ENCODE measurements at places on chromosomes 1 and 21.

DNA sequence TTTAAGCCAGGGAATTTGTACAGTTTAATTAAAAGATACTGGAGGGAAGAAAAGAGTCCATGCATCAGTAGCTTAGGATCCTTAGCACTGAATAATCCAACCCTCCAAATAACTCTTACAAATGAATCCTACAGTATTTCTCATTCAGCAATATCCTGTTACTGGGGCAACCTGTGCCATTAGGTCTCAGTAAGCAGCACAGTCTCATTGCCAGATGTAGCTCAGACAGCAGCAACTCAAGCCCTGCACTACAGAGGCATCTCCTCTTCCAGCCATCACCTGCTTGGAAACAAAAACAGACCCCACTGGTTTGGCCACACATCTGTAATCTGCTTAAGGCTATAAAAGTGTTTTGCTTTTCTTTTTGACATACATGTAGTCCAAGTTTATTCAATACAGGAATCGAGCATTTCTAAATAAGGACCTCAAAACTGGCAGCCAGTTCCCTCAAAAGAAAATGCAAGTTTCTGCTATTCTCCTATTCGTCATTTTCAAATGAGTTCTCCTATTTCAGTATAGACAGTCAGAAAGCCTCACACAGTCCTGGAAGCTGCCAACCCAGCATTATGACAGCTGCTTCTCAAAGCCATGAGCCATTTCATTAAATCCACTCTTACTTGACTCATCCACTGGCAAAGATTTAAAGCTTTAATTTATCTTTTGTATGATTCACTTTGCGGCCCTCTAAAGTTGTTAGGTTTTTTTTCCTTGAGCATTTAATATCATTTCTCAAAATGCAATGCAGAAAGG, 129.0 kb downstream of the APP start:
- no peaks in the 10 kb centered on the region for H3K27me3 ChIP-seq
- no peak for DNase-seq
- no peak overlapping the region for H3K27ac ChIP-seq
- no peaks in the 10 kb centered on the region for H3K4me1 ChIP-seq
- no peaks in the 10 kb centered on the region for H3K36me3 ChIP-seq

DNA sequence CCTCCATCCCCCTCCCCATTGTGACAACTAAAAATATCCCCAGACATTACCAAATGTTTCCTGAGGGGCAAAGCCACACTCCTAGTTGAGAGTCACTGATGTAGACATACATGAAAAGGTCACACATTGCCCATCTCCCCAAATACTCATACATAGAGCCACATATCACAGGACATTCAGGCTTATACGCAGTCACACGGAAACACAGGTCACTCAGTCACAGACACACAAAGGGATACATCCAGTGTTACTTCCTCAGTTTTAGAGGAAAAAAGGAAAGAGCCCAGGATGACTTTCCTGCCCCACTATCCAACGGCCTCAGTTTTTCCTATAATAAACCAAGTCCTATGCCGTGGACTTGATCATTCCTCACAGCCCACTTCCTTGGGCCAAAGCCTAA, 1.9 kb downstream of the SLC39A1 start:
- peak overlapping the region; percentile 75 for H3K4me3 ChIP-seq
- H3K36me3 ChIP-seq = peaks cover 10% of the 10 kb centered on the region
- H3K27me3 ChIP-seq = no peaks in the 10 kb centered on the region
- H3K27ac ChIP-seq = peak overlapping the region; percentile 96
- peaks cover 24% of the 10 kb centered on the region for H3K4me1 ChIP-seq

DNA sequence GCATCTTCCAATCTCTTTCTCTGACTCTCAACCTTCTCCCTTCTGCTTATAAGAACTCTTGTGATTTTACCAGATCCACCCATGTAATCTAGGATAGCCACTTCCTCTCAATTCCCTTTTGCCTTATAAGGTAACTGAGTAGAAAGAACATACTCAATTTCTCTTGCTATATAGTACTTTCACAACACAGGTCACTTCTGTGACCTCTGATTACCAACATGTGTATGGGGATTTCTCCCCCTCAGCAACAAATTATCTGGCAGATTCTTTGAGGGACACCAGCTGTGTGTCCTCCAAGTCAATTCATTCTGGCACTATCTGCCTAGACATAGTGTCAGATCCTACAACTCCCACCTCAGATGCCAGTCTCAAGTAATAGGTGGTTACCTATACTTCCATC, 62.5 kb downstream of the IL23R start:
- no peaks in the 10 kb centered on the region for H3K27me3 ChIP-seq
- no peak for DNase-seq
- no peaks in the 10 kb centered on the region for H3K36me3 ChIP-seq
- no peaks in the 10 kb centered on the region for H3K4me1 ChIP-seq
- H3K27ac ChIP-seq = no peak overlapping the region
- H3K4me3 ChIP-seq = no peak overlapping the region

- H3K27ac ChIP-seq = no peak overlapping the region
- no peaks in the 10 kb centered on the region for H3K4me1 ChIP-seq
- no peaks in the 10 kb centered on the region for H3K27me3 ChIP-seq
- H3K4me3 ChIP-seq = no peak overlapping the region
- H3K36me3 ChIP-seq = no peaks in the 10 kb centered on the region
These were observed 5.5 kb downstream of the LEMD1 start for GRCh38 chr1:205416322-205416721.

DNA sequence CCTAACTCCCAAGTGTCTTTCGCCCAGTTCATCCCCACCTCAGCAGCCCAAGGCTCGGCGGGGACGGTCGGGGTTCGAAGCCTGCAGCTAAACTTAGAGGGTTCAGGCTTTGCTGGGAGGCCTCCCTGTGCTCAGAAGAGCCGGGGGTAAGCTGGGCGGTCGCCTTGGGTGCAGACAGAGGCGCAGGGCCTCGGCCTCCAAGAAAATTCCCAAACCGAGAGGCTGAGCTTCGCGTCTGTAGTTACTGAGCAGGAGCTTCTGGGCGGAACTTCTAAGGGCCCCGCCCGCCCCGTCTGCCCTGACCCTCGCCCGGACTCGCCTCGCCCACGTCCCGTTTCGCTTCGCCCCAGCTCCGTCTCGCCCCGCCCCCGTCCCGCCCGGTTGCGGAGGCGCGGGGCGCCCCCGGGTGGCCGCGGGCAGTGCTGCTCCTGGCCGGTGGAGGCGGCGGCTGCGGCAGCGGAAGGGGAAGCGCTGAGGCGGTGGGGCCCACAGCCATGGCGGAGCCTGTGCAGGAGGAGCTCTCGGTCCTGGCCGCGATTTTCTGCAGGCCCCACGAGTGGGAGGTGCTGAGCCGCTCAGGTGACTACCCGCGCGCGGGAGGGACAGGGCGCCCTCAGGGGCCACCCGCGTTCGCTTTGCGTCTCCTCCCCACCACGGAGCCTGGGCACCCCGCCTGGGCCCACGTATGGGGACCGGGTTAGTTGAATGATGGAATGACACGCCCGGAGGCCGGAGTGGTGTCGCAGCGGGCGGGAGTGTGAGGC, at the start of gene RWDD3:
Gene RWDD3, plus strand, starts transcription at position 474 of the 764 bp plus-strand sequence. Its CDS starts 21 bp downstream, at position 495.
- no peaks in the 10 kb centered on the region for H3K4me1 ChIP-seq
- H3K27ac ChIP-seq = peak within 1 kb of the TSS; percentile 86
- no peaks in the 10 kb centered on the region for H3K27me3 ChIP-seq

DNA sequence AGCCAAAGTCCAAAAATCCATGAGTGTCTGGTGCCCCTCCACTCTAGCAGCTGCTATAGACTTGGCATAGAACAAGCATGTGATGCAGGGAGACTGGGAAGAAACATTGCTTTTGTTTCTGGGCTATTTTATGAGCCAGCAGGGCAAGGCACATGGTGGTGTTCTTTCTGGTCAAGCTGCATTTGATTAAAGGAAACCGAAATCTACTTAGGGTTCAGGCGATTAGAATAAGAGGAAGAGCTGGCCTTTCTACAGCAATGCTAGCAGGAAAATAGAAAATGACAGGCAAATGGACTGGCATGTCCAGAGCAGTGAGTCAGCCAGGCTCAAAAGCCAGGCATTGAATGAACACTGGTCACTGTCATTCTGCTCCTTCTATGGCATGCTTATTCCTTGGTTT, 28.5 kb upstream of the ARHGAP29 start:
- no peaks in the 10 kb centered on the region for H3K27me3 ChIP-seq
- no peaks in the 10 kb centered on the region for H3K36me3 ChIP-seq
- no peak for DNase-seq
- H3K4me3 ChIP-seq = no peak overlapping the region
- H3K27ac ChIP-seq = no peak overlapping the region

GRCh38 chr21:18409579-18409978, 6.0 kb upstream of the TMPRSS15 start:
- no peaks in the 10 kb centered on the region for H3K36me3 ChIP-seq
- H3K27ac ChIP-seq = no peak overlapping the region
- H3K4me3 ChIP-seq = no peak overlapping the region
- H3K4me1 ChIP-seq = no peaks in the 10 kb centered on the region
- no peak for DNase-seq

GRCh38 chr1:239952348-239953308, 139.1 kb upstream of the FMN2 start:
- no peak overlapping the region for H3K4me3 ChIP-seq
- no peaks in the 10 kb centered on the region for H3K4me1 ChIP-seq
- H3K27ac ChIP-seq = no peak overlapping the region
- DNase-seq = no peak
- H3K27me3 ChIP-seq = no peaks in the 10 kb centered on the region

DNA sequence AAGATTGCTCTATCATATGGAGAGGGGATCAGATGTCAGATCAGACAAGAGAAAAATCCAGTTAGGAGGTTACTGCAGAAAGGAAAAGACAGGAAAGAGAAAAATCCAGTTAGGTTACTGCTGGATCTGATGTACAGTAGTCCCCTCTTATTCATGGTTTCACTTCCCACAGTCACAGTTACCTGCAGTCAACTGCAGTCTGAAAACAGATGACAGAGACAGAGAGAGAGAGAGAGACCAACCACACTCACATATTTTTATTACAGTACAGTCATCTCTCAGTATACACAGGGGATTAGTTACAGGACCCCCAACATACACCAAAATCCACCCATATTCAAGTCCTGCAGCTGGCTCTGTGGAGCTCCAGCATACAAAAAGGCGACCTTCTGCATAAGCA, 29.3 kb downstream of the NUP133 start:
- no peaks in the 10 kb centered on the region for H3K27me3 ChIP-seq
- no peak overlapping the region for H3K4me3 ChIP-seq
- peaks cover 33% of the 10 kb centered on the region for H3K36me3 ChIP-seq
- H3K27ac ChIP-seq = no peak overlapping the region

Data from ascending aorta (tissue), 2 donors.